ENCODE measurements at places on chromosomes 2 and 18.
A peak's percentile ranks its signal among the peaks of the same experiment; 100 is the strongest.

DNA sequence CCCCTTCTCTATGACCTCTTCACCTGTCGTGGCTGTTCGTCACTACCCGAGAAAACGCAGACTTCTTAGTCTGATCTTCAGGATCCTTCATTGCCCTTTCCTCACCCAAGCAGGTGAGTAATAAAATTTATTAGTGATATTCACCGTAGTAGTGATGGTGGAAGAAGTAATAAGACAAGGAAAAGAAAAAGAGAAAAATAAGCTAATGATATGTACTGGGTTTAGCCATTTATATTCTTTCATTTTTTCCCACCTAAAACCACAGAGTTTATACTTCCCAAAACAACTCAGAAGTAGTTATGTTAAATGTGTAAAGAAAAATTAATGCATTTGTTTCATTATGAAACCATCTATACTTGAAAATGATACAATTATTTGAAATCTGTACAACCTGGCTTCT lies 19.7 kb downstream of the GYPC start:
- DNase-seq = no peak

DNA sequence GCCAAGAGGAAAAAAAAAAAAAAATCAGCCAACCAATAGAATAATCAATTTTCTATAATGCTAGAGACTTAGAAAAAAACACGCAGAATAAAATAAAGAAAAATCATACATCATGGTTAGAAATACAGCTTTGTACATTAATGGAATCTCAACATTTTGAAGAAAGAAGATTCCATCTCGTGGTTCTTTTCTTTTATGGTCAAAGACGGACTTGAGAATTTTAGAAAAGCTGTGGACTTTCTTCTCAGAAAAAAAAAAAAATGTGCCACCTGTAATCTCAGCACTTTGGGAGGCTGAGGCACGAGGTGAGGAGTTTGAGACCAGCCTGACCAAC lies 41.8 kb upstream of the ATIC start:
- DNase-seq = no peak

DNA sequence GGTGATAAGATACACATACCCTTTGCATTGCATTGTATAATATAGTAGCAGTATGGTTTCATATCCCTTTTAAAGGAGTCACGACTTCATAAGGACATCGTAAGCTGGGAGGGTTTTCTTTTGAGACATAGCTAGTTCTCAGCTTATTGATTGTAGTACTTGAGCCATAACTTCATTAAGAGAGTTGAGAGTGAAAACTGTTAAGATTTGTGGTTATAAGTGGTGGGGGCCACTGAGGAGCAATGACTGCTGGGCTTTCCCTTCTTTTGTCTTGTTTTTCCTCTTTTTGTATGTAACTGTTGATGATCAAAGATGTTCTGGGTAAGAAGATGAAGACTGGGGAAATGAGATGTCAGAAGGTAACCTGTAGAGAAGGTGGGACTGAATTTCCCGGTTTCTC lies 11.0 kb downstream of the EIF5B start:
- DNase-seq = no peak

GRCh38 chr18:79528846-79529245 lies 133.1 kb downstream of the NFATC1 start:
- peak; percentile 55 for DNase-seq

GRCh38 chr2:138244501-138244925 lies 257.1 kb upstream of the SPOPL start:
- no peak for DNase-seq

- no peak for DNase-seq
Observed at GRCh38 chr2:207200136-207200535, 34.4 kb upstream of the KLF7 start.

DNA sequence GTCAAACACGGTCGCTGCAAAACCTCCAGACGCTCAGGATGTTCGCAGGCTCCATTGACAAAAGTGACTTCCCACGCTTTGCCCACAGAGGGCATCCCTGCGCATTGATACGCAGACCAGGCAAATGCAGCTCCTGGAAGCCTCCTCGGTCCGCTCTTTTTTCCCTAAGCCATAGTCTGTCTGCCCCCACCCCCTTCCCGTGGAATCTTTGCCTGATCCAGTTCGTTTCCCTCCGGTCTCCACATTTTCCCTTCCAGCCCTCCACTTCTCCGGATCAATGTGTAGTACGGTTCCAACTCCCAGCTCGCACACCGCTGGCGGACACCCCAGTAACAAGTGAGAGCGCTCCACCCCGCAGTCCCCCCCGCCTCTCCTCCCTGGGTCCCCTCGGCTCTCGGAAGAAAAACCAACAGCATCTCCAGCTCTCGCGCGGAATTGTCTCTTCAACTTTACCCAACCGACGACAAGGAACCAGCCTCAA lies at the start of gene DCC:
TSS of gene DCC (plus strand) at position 307 of the 481 bp plus-strand sequence. CDS start 591 bp downstream, outside the sequence.
- peak; percentile 52 for DNase-seq

- peak; percentile 76 for DNase-seq
Observed at GRCh38 chr2:213251618-213252017, 32.6 kb upstream of the SPAG16 start.

- no peak for DNase-seq
Observed at GRCh38 chr2:233235977-233236376, 15.5 kb upstream of the ATG16L1 start.

- no peak for DNase-seq
Observed at GRCh38 chr2:134148843-134149472, 104.9 kb upstream of the MGAT5 start.

DNA sequence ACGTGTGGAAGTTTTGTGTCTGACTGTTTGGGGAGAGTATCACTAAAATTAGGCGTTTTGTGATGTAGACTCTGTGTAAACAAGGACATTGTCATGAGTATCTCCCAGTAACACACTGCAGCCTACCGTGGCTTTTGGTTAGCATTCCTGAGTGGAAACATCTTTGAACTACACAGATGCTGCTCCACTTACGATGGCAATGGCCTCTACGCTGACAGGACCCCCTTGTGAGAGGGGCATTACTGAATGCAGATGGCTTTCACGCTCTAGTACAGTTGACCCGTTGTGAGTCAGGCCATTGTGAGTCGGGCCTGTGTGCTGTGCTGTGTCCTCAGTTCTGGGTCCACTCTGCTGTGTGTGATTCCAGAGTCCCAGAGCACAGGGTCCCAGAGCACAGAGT lies 34.4 kb upstream of the ADNP2 start:
- no peak for DNase-seq

GRCh38 chr2:36798724-36799123 lies 102.2 kb downstream of the VIT start:
- DNase-seq = no peak

- DNase-seq = no peak
Observed at GRCh38 chr2:46157072-46157965, 139.9 kb upstream of the EPAS1 start.

GRCh38 chr2:192215096-192215877 lies 20.6 kb upstream of the TMEFF2 start:
- DNase-seq = no peak

DNA sequence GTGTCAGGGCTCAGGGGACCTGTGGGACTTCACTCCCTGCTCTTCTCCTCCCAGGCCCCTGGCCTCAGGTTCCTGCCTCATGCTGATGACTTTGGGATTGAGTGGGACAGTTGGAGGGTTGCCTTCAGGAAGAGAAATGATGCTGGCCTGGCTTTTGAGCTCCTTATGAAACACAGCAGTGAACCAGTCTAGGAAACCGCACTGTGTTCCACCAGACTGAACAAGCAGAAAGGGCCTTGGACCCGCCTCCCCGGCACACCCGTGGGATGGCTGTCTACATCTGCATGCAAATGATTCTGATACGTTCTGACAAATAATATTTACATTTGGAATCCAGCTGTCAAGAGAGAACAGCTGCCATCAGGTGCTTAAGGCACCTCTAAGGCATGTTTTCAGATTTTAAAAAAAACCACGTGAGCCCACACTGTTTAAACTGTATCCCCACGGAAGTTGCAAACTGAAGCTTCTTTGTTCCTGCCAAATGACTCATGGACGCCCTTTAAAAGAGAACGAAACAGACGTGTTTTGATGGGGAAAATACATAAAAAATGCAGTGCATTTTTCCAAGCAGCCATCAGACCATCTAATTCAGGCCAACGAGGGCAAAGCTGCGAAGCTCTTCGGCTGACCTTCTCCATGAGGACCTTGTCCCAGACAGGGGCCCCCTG lies 27.6 kb upstream of the ASAP2 start:
- DNase-seq = peak; percentile 39

DNA sequence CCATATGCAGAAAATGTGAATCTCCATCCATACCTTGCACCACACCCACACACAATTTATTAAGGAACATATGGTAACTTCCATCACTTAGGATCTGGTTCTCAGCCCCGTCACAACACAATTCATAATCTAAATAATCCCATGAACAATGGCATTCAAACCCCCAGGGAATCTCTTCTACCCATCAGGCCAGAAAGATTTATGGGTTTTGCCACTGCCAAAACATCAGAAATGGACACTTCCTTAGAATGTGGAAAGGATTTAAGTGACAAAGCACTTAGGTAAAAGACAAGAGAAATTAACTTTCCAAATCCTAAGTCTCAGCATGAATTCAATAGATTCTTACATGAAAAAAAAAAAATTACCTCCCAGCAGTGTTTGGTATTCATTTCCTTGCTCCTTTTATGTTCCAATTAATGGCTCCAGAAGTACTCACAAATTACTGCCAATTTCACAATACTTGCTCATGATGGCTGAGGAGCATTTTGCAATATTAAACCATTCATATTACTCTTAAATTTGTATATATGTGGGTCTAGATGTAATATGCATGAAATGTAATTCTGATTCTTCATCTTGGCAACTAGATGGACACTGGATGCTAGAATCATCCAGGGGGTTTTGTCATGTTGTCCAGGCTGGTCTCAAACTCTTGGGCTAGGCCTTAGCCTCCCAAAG lies 56.5 kb upstream of the TMEM247 start:
- no peak for DNase-seq

- DNase-seq = no peak
Observed at GRCh38 chr2:111231532-111232252, 111.0 kb downstream of the BCL2L11 start.

GRCh38 chr18:74529378-74529777 lies 4.9 kb upstream of the CNDP1 start:
- no peak for DNase-seq

DNA sequence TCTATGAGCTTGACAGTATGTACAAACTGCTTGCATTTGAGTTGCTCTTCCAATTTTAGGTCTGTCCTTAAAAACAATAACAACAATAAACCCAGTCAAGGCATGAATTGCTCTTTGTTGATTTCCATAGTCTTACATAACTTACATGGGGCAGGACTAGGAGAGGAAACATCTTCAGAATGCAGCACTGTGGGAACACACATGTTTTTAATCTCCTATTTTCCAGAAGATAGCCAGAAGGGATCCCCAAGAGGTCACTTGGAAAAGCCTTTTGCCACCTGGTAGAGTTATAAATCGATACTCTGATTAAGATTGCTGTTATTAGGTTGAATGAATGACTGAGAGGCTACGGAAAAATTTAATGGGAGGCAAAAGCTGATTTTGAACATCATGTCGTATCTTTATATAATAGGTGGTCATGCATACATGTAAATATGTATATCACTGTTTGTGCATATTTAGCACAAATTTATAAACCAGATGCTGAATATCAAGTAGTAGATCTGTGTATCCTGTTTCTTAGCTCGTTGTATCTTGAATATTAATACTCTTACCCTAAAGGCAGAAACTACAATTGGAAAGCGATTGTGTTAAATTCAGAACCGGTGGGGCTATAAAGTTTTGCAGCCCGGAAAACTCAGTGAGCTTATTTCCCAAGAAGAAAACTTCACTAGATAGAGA lies 479.4 kb upstream of the TCF4 start:
- no peak for DNase-seq

GRCh38 chr2:42309366-42309765 lies 51.7 kb downstream of the COX7A2L start:
- no peak for DNase-seq

- no peak for DNase-seq
Observed at GRCh38 chr2:160367887-160368286, 125.7 kb downstream of the RBMS1 start.

GRCh38 chr2:201447086-201447485 lies 4.2 kb downstream of the TRAK2 start:
- no peak for DNase-seq

DNA sequence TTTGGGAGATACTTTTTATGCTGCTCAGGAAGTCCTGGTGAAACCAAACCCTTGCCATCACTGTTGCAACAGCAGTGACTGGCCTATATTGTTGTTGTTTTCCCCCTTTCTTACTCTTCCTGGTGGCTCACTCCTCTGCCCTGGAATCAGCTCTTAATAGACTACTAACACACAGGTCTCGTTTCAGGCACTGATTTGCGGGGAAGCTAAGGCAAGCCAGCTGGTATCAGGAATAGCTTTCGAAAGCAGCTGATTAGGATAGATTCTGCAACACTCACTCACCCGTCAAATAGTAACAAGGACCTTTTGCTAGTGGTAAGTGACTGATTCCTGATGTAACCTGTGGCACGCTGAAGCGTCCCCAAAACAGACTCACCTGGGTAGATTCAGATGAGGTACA lies 360.4 kb downstream of the PLCL1 start:
- no peak for DNase-seq

- DNase-seq = no peak
Observed at GRCh38 chr2:236129935-236130334, 38.3 kb downstream of the GBX2 start.

Measured in NCI-H460 (cell line).